ENCODE measurements at places on chromosomes 6 and 20.

DNA sequence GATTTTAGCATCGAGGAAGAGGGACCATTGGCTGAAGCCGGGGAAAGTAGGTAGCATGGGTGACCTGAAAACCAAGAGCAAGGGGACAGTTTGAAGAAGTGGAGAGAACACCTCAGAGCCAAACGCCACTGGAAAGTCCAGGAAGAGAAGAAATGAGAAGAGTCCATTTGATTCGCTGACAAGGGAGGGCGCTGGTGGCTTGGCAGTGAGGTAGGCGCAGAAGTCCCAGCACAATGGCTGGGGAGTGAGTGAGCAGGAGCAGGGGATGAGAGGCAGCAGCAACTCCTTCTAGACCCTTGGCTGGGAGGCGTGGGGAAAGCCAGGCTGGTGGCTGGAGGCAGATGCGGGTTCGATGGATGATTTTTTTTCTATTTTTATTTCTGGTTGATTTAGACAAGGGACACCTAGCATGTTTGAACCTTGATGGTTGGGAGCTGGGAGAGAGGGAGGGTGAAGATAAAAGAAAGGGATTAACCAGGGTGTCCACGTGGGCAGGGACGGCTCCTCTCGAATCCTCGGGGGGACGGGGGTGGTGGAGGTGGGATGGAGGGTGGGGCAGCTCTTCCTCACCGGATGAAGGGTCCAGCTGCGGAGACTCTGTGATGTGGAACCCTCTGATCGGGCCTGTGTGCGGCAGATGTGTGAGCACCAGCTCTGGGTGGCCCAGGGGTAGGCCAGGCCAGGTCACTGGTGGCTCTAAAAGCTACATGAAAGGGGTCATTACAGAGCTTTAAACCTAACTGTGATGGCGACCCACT is 164.2 kb downstream of the NFATC2 start:
- no peak for DNase-seq

DNA sequence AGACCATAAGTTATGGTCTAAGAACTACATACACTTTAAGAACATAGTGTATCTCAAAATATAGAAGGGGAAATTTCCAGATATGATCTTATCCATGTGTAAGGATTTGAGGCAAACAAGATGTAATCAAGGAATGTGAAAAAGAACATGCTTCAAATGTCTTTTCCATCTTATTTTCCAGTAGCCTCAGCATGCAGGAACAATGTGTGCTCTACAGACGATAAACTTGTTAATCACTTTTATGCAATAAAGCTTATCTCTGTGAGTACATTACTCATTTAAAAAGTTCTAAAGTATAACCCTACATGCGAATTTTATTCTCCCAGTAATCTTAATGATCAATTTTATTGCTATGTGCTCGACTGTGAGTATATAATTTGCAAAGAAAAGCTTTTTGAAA is 185.2 kb downstream of the ALDH8A1 start:
- DNase-seq = no peak

DNA sequence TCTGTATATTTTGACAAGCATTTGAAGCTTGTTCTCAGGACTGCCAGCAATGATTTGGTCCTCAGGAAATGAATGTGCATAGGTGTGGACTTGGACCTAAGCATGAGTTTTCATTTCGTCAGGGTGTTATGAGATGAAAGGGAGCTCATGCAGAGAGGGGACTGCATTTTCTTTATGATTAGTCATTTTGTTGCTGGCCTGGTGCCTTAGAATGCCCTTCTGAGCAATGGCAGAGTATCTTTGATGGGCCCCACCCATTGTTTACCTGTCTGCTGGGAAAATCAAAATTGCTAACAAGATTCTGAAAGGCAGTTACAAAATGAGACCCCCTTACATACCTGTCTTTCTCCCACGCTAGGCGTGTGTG is 51.5 kb upstream of the MTHFD1L start:
- no peak for DNase-seq

GRCh38 chr6:151091571-151091970 is 148.2 kb upstream of the AKAP12 start:
- no peak for DNase-seq

DNA sequence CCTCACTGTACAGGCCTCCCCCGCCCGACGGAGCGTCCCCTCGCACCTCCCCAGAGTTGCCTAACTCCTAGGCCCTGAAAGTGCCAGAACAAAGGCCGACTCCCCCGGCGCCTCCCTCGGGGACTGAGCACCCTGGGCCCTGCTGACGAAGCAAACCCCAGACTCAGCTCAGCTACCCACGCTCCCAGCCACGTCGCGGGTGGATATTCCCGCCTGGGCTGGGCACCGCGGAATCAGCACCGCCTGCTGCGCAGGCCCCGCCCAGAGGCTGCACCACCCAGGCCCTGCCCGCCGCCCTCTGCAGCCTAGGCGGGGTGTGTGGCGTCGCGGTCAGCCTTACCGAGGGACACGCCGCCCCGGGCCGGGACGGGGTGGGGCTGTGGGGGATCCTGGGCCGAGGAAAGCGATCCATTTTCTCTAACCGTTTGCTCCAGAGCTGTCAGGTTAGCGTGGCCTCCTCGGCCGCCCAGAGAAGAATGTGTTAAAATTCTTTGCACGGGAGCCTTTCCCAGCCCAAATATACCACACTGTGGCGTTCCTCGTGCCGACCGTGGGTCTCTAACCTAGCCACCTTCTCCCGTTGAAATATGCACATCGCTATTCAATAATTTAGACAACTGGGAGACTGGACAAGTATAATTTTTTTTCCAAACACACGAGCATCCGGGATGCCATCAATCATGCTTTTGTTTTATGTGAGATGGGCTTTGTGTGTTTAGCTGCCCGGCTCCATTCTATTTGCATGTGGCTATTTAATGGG is 31.4 kb downstream of the TFAP2A start:
- DNase-seq = no peak

GRCh38 chr6:127069659-127070279 is 48.7 kb upstream of the RSPO3 start:
- peak; percentile 7 for DNase-seq

DNA sequence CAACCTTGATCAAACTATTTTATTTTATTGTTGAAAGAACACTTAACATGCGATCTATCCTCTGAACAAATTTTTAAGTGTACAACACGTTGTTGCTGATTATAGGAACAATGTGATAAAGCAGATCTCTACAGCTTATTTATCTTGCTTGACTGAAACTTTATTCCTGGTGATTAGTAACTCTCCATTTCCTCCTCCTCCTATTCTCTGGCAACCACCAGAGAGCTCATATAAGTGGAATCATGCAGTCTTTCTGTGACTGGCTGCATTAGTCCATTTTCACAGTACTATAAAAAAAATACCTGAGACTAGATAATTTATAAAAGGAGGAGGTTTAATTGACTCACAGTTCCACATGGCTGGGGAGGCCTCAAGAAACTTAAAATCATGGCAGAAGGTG is 218.1 kb downstream of the LRFN2 start:
- DNase-seq = no peak

DNA sequence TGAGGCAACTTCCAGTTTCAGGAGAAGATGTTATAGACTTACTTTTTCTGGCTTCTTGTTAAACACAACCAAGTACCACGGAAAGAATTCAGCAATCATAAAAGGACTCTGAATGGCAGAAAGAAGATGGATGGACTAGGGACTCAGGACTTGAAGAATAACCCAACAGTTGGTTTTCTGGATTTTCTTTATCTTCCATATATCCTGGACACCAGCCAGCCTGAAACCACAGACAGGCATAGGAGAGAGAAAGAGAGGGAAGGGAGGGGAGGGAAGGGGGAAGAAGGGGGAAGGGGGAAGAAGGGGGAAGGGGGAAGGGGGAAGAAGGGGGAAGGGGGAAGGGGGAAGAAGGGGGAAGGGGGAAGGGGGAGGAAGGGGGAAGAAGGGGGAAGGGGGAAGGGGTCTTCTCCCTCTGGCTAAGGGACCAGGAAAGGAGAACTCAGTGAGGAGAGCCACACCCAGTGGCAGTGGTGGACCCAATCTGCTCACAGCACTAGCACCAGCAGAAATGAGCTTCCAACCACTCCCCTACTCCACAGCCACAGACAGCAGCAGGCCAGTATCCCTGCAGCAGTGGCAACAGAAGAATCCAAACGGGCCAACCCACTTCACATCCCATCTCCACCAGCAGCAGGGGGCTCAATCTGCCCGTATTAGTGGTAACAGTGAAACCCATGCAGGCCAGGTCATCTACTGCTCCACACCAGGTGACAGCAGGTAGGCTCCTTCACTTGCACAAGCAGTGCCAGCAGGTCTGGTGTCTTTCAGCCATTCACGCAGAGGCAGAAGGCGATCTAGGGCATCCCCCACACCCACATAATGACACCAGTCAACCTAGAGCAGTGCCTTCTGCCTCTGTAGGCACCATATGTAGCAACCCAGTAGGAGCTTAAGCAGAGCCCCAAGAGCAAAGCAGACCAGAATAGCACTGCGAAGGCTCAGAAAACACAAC is 78.6 kb downstream of the TRMT6 start:
- no peak for DNase-seq

GRCh38 chr6:6825193-6825784 is 236.8 kb downstream of the LY86 start:
- no peak for DNase-seq

- DNase-seq = no peak
Observed at GRCh38 chr6:106967936-106968555, 6.5 kb downstream of the CD24 start.

DNA sequence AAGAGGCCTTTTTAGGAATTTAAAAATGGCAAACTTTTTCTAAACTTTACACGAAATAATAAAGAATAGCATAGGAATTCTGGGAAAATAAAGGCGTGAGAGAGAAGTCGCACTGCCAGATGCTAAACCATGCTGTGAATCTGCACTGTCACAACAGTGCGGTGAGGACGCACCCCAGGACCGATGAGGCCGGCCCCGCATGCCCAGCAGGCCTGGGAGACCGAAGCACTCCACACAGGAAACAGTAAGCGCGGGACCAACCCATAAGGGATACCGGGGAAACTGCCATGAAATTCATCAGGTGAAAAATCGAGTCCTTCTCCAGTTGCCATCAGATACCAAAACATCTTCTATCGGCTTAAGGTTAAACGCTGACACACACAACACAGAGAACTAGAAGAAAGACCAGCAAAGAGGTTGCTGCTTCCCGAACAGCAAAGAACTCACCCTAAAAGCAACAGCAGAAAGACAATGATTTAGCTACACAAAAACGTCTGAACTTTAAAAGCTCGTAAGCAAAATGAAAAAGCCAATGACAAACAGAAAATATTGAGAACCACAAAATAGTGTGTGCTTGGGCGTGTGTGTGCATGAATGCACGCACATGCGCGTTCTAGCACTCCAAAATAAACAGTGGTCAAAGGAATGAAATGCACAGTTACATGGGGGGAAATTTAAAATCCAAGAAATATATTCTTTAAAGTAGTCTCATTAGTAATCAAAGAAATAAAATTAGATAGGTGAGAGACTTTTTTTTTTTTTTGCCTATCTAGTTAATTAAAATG is 15.4 kb downstream of the RAMACL start:
- DNase-seq = no peak

GRCh38 chr6:15420959-15421438 is 175.1 kb downstream of the JARID2 start:
- no peak for DNase-seq

DNA sequence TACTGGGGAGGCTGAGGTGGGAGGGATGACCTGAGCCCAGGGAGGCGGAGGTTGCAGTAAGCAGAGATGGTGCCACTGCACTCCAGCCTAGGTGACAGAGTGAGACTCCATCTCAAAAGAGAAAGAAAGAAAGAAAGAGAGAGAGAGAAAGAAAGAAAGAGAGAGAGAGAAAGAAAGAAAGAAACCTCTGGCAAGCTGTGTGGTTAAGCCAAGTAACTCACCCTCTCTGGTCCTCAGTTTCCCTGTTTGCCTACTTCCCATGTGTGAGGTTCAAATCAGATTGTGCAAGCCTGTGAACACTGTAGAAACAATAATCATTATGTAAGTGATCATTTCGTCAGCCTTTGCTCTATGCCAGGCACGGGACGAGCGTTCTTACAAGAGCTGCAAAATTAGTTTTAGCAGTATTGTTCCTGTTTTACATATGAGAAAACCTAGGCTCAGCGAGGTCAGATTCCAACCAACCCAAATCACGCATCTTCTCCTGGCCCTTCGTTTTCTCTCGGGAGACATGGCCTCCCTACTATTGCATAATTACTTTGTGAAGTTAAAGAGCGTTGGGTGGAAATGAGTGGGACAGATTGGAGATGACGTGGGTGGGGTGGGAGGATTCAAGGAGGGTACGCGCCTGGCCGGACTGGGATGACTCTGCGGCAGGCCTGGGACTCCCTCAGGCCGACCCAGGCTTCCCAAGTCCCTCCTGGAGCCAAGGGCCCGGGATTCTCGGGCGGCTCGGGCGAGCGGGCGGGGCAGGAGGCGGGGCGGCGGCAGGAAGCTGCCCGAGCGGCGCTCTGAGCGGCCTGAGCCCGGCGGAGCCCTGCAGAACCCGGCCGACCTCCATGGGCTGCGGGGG is at the start of gene SNX21:
Gene SNX21 (plus strand): TSS at position 770 of the 853 bp plus-strand sequence. CDS start 121 bp downstream, outside the sequence.
- DNase-seq = peak; percentile 90

GRCh38 chr20:7817286-7817685 is 123.0 kb downstream of the HAO1 start:
- no peak for DNase-seq

DNA sequence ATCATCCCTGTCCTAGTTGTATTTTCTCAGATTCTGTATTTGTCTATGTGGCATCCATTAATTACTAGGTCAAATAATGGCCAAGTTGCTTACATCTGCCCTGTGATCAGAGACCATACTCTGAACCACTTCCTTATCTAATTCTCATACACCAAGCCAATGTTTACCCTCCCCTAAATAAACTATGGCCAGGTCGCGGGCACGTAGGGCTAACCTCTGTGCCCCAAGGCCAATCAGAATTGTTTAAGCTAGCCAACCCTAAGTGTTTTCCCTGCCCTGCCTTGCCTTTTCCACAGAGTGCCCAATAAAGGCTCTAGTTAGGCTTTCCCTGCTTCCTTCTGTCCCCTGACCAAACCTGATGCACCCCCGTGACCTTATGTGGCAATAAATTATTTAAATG is 2.8 kb upstream of the CALHM4 start:
- no peak for DNase-seq

- no peak for DNase-seq
Observed at GRCh38 chr6:31569861-31570536, 2.1 kb upstream of the LTA start.

GRCh38 chr6:31805939-31806469 is 762 bp downstream of the LSM2 start:
- DNase-seq = no peak

DNA sequence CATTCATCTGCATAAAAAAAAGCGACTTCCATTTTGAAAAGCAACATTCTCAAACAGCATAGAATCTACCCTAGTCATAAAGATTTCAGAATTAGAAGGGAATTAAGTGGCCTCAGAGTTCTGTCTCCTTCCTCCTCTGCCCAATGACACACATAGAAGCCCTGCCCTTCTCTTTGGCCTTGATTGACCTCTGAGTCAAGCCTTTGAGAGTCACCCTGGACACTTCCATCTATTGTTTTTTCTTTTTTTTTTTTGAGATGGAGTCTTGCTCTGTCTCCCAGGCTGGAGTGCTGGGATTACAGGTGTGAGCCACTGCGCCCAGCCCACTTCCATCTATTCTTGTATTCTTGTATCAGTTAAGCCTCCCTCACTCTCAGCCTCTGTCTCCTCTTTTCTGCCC is 44.8 kb upstream of the CTNNBL1 start:
- no peak for DNase-seq

GRCh38 chr20:8509809-8510208 is 377.7 kb downstream of the PLCB1 start:
- no peak for DNase-seq

- DNase-seq = no peak
Observed at GRCh38 chr6:110158479-110158878, 21.0 kb downstream of the WASF1 start.

- DNase-seq = peak; percentile 31
Observed at GRCh38 chr6:70166088-70166958, 136.6 kb downstream of the COL9A1 start.
